AG04449 (cell line): ENCODE measurements at places on chromosomes 12 and 14.

DNA sequence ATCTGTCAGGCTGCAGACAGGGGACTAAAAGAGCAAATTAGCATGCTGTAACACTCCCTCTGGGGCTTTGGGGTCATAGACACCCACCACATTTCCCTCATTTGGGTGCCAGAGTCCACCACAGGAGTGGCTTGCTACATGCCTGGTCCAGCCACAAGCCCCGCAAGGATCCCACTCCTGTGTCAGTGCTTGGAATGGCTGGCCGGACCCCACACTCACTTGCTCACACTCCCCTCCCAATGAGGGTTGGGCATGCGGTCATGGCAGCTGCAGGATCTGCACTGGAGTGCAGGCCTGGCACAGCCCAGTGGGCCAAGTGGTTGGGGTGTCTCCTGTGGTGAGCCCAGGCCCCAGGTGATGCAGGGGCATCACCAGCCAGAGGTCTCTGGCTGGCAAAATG, 59.9 kb downstream of the TSPAN19 start:
- DNase-seq = no peak

GRCh38 chr12:3307389-3307788, 183.6 kb upstream of the PRMT8 start:
- no peak for DNase-seq

DNA sequence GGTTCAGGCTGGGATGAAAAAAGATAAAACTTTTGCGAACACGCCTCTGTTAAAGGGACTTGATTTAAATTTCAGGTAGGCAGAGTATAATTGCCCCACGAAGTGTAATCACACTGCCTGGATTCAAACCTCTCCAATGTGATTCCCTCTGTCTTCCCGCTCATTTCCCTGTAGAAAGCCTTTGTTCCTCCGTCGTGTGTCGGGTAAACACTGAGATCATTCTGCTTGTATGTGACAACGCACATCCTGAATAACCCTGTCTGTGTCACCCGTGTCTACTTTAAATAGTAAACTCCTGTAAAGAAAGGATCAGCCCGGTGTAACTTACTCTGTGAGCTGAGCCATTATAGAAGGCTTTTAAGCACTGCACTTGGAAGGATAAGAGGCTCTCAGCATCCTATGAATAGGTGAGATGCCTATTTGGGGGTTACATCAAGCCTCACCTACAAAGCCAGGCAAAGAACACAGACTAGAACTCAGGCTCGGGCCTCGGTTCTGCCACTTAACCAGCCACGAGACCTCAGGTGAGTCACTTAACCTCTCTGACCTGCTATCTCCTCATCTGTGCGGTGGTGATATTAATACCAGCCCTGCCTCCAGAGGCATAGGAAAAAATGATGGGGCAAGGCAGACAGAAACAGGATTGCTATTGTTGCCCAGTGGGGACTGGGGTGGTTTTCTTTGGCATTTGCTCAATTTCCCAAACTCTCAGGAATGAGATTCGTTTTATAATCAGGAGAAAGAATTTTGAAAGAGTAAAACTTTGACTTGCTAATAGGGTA, 74.2 kb downstream of the RBM19 start:
- no peak for DNase-seq

- DNase-seq = no peak
These were observed 132.7 kb upstream of the EEA1 start for GRCh38 chr12:93061473-93062419.
